Activated naive CD4-positive, alpha-beta T cell treated with Interleukin-2 at 50 U/mL for 16 hours (primary cell): ENCODE measurements at places on chromosomes 12 and 14.

DNA sequence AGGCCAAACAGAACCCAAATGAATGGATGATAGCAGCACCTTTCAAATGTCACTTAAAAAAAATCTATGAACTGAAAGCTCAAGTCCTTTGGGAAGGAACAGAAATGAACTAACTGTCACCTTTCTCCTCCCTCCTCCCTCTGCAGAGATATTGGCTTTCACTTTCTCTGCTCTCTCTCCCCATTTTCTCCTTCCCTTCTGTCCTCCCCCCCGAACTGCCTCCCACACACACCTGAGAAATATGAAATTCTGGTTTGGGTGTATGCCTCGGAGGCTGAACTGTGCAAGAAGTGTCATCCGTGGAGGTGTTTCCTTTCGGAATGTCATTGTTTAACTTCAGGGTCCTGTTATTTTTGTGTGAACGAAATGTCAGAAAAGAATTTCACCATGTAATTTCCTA, 87.8 kb downstream of the NEDD1 start:
- no peak for DNase-seq

GRCh38 chr14:72788972-72789728, 104.8 kb downstream of the DPF3 start:
- no peak for DNase-seq

- DNase-seq = no peak
These were observed 13.2 kb upstream of the SLC8A3 start for GRCh38 chr14:70201994-70202393.

DNA sequence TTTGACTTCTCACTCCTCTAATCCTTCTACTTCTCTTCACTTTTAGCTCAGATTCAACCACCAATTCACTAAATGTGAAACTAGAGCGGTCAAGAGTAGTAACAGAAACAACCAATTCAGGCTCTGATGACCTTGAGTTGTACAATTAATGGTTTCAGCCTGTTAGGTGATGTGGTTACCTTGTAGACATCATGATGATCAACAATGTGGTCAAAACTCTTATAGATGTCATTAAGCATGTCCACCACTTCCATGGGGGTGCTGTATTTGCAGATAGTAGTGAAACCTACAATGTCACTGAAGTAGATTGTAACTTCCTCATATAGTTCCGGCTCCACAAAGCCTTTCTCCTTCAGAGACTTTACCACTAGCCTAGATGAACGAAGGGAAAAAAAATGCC, 54.1 kb upstream of the PLBD1 start:
- no peak for DNase-seq

GRCh38 chr14:79254069-79254775, 957.1 kb downstream of the DIO2 start:
- DNase-seq = no peak
